ENCODE measurements at places on chromosomes 11 and 22.

- no peak for DNase-seq
These were observed 113.8 kb downstream of the CADM1 start for GRCh38 chr11:115390441-115390840.

- DNase-seq, result no peak
These were observed 476.4 kb downstream of the MIAT start for GRCh38 chr22:27133681-27134314.

DNA sequence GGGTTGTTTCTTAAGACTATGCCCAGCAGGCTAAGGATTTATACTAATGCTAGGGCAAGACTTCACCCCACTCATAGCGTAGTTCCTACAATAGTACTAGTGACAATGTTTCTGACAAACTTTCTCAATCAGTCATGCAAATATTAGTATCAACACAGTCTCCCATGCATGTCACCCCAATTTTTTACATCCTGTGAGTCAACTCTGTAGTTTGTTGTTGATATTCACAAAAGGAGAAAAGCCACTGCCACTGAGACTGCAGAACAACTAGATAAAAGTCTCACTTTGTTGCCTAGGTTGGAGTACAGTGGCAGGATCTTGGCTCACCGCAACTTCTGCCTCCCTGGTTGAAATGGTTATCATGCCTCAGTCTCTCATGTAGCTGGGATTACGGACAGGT lies 155.2 kb downstream of the RBFOX2 start:
- no peak for DNase-seq

- no peak for DNase-seq
These were observed 124.3 kb downstream of the DBX1 start for GRCh38 chr11:20035701-20036601.

DNA sequence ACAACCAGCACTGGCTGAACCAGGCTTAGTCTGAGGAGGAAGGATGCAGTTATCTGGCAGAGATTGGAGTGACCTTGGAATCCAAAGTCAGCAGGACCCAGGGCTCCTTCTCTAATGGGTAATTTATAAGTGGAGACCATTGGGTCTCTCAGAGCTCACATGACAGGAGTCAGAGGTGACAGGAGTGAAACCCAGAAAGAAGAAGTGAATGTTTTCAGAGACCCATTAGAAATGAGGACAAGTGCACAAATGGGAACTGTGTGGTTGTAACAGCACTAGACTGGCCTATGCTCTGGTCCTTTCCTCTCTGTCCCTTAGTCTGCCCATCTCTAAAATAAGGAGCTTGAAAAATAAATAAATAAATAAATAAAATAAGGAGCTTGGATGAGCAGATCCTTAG lies 107.4 kb downstream of the SERGEF start:
- no peak for DNase-seq

- no peak for DNase-seq
These were observed 115.5 kb downstream of the PHF21B start for GRCh38 chr22:44894321-44894720.

DNA sequence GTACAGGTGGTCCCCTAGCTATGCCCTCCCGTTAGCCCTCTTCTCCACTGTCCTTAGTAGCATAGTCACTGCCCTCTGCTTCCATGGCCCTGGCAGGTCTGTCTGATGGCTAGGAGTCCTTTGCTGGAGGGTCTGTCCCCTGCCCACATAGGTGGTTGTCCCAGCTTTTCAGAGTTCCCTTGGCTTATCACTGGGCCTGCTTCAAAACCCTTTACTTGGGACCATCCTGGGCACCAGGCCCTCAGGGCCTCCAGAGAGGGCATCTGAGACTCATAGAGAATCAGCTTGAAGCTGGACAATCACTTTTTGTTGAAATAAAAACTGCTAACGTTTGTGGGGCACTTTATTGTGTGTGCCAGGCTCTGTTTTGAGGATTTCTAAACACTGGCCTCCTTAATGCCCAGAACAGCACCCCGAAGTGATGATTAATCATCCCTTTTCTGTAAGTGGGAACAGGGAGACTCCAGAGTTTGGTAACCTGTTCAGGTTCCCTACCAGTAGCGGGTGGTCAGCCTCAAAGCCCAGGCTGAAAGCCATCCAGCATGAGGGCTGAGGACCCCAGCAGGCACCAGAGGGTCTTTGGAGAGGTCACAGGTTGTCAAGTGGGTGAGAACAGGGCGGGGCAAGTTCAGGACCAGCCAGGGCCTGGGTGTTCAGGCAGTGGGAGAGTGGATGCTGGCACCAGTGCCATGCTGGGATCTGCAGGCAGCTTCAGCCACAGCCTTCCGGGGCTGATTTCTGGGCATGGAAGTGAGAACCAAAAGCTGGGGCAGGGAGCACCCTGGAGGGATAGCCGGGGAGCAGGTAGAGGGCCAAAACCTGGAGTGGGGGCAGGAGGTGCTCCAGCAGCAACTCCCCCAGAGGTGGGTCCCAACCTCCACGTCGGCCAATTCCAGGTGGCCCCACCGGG lies 495 bp upstream of the KCNK4 start:
- no peak for DNase-seq

GRCh38 chr22:23888615-23889401 lies 5.4 kb upstream of the MIF start:
- DNase-seq, result no peak

- DNase-seq, result no peak
These were observed 389 bp upstream of the CASP12 start for GRCh38 chr11:104898685-104899013.

- DNase-seq, result no peak
These were observed 70.8 kb downstream of the KCNJ1 start for GRCh38 chr11:128796270-128796669.

DNA sequence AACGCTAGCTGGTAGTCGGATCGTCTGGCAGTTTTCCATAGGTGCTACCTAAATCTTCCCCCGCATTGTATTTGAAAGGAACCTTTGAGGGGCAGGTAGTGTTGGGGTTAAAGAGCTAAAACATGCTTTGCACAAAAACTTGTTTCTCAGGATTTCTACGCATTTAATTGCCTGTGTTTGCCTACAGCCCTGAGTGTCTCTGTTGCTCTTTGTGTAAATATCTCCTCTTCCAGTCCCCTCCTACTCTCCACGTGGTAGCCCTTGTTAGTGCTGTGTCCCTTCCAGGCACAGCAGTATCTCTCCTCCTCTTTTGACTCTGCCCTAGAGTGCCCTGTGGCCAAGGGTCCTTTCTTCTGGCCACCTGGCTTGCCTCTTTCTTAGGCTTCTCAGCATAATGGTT lies 81.7 kb downstream of the BARX2 start:
- DNase-seq, result no peak

DNA sequence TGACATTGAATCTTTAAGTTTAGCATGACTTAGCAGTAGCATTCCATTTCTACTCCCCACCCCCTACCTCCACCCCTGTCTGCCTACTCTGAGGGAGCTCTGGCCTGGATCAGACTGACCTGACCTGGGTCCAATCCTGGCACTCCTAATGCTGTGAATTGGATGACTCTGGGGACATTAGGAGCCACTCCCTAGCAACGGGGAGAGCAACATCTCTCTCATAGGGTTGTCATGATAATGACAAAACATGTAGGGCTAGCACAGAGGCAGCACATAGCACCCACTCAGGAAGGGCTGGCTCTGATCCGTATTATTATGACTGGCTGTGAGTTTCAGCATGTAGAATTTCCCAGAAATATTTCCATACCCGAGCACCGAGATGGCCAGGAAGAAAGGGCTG lies 40.5 kb downstream of the CABIN1 start:
- DNase-seq, result no peak

Data from HFF-Myc (cell line).